ENCODE measurements at places on chromosomes 6 and 20.
A peak's percentile ranks its signal among the peaks of the same experiment; 100 is the strongest.

- DNase-seq = peak; percentile 21
Measured at GRCh38 chr6:85464722-85465150, 14.9 kb downstream of the NT5E start.

- no peak for DNase-seq
Measured at GRCh38 chr6:84546427-84546914, 217.9 kb downstream of the TBX18 start.

GRCh38 chr6:46293641-46294316 lies 123.0 kb upstream of the ENPP5 start:
- DNase-seq = no peak

DNA sequence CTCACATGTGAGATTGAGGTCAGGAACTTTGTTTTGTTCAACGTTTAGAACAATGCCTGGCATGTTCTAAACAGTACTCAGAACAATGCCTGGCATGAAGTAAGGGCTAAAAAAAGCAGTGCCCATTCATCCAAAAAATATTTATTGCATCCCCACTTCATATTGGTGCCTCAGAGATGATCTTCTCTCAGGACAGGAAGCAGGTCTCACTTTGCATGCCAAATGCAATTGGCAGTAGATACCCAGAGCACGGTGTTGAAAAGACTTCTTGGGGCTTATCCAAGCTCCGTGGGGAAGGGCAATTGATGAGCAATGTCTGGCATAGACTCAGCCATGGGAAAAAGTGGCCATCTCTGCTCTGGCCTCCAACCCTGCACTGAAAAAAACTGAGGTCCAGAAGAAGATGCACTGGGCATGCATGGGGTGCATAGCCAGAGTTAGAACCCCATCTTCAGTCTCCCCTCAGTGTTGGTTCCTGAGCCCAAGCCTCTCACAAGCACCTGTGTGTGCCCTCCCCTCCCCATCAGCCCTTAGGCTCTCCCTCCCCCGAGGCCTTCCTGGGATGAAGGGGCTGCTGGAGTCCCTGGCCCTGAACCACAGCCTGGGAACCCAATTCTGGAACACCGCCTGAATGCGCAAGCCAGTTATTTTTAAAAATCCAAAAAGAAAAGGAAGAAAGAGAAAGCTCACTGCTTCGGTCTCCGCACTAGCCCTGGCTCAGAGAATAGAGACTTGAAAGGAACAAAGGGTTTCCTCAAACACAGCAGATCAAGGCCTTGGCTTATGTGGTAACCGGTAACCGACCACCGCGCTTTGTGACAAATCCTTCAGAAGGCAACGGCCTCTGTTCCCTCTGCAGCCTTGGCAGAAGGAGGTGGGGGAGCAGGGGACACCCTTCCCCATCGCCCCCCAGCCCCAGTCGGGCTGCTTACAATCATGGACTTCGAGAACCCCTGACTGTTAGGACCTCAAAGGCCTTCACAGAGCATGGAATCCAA lies 78.5 kb upstream of the SIRPA start:
- DNase-seq = no peak

- peak; percentile 49 for DNase-seq
Measured at GRCh38 chr6:135114355-135115145, 59.9 kb upstream of the HBS1L start.

GRCh38 chr20:58019027-58019849 lies 209.2 kb downstream of the ANKRD60 start:
- no peak for DNase-seq

- DNase-seq = no peak
Measured at GRCh38 chr6:167764713-167765479, 61.8 kb upstream of the AFDN start.

- peak; percentile 47 for DNase-seq
Measured at GRCh38 chr6:108874470-108875160, 26.4 kb downstream of the ARMC2 start.

DNA sequence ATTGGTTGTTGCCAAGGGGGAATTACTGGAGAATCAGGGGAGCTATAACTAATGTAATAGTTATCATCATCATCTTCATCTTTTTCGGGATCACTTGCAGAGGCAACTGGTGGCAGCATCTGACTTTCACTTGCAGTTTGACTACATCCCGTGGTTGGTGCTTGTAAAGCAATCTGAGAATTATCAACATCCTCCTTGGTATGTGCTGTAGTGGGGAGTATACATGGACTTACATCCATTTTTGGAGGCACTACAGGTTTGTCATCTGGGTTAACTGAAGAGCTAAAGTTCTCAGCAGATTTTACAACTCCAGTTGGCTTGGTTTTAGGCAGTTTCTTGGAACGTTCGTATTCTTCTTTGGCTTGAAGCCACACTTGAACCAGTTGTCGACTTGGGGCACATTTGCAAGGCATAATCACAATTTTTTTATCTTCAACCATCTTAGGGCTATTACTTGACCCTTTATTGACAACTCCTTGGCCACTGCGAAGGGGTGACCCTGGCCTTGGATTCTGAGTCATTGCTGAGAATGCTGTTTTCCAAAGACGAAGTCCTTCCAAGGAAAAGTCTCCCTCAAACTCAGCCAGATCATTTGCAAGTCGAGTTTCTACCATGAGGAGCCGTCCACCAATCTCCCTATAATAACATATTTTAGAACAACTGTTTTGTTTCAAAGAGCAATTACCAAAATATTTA lies 115.5 kb downstream of the REV3L start:
- DNase-seq = no peak

DNA sequence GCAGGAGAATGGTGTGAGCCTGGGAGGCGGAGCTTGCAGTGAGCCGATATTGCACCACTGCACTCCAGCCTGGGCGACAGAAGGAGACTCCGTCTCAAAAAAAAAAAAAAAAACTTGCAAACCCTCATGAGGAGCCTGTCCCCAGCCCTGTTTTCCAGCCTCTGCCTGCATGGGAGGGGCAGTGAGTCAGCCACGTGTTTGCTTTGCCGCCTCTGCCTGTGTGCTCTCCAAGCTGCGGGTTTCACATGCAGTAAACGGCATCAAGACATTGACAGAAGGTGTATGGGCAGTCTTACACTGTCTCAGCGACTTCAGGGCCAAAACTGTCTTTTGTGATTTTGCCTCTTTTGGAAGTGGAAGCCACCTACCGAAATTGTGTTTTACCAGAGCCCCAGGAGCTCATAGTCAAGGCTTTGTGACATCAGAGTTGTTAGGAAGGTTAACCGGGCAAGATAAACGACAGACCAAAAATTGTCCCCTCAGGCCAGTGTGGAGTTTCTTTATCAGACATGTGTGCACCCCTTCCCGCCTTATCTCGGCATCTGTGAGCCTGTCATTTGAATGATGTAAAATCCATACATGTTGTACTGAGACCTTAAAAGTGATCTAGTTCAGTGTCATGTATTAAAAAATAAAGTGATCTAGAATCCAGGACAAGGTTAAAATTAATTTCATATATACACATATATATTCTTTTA lies 52.9 kb downstream of the RPP40 start:
- DNase-seq = no peak

DNA sequence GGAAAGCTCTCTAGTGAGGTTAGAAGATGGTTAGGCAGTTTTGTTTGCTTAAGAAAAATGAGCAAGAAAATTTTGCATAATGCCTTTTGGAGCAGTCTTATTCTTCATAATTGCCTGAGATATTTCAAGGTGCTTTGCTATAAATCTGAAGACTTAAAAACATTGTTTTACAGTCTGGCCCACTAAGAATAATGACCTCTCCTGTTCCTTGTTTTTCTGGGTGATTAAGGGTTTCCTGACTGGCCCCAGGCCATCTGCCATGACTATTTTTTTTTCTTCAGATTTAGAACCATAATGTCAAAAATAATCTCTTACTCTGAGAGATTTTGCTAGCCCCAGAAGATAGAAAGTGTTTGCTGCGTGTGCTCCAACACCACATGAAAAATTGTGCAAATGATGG lies 72.3 kb upstream of the CENPW start:
- DNase-seq = no peak

DNA sequence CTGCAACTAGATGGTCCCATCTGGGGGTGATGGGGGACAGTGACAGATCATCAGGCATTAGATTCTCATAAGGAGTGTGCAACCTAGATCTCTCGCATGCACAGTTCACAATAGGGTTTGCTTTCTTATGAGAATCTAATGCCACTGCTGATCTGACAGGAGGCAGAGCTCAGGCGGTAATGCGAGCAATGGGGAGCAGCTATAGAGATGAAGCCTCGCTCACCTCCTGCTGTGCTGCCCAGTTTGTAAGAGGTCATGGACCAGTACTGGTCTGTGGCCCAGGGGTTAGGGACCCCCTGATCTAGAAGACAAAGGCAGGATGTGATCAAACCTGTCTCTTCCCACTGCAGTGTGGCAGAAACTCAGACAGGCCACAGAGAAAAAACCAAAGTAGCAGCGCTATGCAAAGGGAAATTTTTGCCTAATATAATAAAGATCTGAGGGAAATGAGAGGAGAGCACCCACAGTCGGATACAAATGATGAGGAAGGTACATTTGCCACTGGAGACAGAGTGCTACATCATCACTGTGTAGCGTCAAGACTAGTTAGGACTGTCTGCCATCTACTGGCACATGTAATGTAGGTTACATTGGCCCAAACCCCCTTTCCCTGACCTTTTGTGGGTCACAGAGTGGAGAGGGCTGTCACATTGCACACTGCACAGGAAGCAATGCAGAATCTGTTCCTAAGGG lies 4.1 kb upstream of the LY86 start:
- DNase-seq = no peak

DNA sequence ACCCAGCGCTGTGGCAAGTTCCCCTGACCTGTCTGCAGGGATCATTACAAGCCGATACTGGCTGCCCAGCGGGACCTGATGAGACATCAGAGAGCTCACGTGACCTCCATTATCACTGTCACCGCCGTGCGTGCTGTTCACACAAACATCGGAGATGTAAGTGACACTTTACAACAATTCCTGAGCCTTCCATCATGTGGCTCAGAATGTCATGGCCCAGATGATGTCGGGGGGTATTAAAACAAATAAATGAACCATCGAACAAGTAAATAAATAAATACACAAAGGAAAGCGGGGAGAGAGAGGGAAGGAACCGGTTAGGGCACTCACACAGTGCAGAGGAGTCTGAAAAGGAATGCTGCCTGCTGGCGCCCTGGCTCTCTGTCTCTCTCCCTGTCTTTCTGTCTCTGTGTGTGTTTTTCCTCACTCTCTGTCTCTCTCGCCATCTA lies 195.1 kb downstream of the BMP7 start:
- DNase-seq = no peak

GRCh38 chr20:49989234-49990065 lies 6.7 kb downstream of the SNAI1 start:
- DNase-seq = no peak

DNA sequence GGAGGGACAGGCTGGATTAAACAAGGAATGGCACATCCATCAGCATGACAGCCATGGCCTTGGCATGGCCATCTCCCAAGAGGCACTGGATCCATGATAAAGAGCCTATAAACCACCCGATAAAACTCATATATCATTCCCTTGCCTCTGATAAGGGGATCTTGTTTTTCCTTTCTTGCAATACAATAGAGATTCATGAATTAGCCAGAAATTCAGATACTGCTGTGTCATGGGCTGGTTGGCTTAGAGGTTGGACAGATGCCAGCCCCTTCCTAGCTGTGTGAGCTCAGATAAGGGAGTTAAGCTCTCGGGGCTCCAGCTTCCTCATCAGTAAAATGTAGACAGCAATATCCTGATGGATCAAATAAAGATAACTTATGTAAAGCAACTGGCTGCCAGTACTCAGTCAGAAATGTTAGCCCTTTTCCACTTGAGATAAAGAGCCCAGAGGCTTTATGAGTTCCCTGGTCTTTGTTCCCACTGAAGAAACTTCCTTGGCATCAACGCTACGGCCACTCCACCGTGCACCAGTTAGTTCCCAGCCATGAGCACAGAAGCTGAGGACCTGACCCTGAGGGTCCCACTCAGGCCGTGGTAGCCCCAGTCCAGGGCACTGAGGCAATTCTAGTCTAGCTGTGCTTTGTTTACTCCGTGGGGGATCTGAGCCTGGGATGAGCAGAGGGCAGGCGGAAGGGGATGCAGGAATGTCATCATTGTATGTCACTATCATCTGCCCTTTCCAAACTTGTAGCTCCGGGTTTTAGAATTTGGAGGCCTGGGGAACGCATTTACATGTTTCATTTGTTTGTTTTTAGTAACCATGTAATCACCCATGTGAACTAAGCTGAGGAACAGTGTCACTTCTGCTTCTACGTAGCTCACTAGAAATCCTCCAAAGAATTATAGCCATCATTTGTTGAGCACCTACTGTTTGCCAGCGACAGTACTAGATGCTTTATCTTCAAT lies 67.2 kb upstream of the TBC1D7 start:
- no peak for DNase-seq

DNA sequence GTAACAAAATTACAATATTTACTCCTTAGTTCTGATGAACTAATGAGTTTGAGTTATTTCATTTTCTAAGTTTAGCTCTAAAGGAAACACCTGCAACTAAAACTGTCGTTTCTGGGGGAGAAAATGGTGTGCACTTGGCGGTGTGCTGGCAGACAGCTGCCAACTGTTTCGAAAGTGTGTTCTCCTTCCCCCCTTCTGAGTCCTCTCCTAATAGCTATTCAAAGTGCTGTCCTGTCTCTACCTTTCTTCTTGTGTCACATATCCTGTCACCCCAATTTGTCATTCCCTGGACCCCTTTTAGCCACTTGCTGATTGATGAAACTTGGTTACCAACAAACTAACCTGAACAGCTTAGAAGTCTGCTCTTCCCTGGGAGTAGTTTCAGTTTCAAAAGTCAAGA lies 4.9 kb upstream of the UBE2J1 start:
- DNase-seq = no peak

- no peak for DNase-seq
Measured at GRCh38 chr20:59040667-59041066, 1.9 kb downstream of the PRELID3B start.

DNA sequence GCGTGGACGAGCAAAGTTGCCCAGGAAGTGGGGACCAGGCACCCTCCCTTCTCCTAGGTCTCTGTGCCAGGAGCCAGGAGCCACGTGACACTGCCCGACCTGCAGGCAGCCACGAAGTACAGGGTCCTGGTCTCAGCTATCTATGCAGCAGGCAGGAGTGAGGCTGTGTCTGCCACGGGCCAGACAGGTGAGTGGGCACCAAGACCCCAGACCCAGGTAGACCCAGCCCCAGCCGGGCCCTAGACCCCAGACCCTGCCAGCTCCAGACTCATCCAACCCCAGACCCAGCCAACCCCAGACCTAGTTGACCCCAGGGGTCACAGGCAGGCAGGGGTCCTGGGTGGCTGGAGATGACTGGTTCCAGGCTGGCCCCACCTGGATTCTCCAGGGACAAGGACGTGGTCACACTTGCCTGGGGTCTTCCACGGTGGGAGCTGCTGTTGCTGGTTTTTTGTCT lies 21.1 kb downstream of the COL20A1 start:
- DNase-seq = no peak

GRCh38 chr20:7693761-7694160 lies 246.5 kb downstream of the HAO1 start:
- DNase-seq = no peak

GRCh38 chr6:136566851-136567250 lies 16.6 kb upstream of the MAP7 start:
- no peak for DNase-seq

All from stimulated activated CD4-positive, alpha-beta T cell treated with anti-CD3 and anti-CD28 coated beads, Interleukin-2, amount 100 ng/mL, for 48 hours (primary cell).